ENCODE measurements at places on chromosomes 12 and 14.
A peak's percentile ranks its signal among the peaks of the same experiment; 100 is the strongest.

GRCh38 chr14:92633274-92633616 lies 115.2 kb downstream of the LGMN start:
- DNase-seq: no peak

DNA sequence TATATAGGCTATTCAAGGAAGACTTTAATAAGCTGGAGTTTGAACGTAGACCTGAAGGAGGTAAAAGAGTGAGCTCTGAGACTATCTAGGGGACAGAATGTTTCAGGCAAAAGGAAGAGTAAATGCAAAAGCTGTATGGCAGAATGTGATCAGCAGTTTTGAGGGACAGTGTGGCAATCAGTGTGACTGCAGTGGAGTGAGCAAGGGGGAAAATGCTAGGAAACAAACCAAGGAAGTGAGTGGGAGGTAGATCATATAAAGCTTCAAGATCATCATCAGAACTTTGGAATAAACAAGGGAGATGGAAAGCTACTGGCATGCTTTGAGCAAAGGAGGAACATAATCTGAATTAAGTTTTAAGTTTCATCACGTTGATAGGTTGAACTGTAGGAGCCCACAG lies 67.5 kb upstream of the BTG1 start:
- DNase-seq: no peak

- no peak for DNase-seq
Observed at GRCh38 chr12:89225401-89225800, 126.9 kb downstream of the DUSP6 start.

- DNase-seq: no peak
Observed at GRCh38 chr14:97331526-97331925, 534.3 kb downstream of the VRK1 start.

- DNase-seq: no peak
Observed at GRCh38 chr12:120733574-120733973, 7.9 kb downstream of the ACADS start.

- DNase-seq: no peak
Observed at GRCh38 chr14:100618763-100619320, 31.6 kb upstream of the BEGAIN start.

DNA sequence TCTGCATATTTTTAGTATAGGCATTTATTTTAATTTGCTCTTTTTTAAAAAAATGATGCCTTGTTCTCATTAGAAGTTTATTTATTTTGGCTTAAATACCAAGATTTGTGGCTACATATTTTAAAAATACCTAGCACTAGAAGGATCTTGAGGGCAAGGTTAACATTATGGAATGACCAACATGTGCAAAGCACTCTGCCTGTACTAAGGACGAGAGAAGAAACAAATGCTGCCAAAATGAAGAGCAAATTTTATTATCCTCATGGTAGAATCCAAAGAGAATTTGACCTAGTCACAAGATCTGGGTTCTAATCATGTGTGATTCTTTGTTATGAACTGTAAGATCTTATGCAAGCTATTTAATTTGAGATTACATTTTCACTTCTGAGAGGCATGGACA lies 2.8 kb downstream of the CAND1 start:
- no peak for DNase-seq

- DNase-seq: peak; percentile 62
Observed at GRCh38 chr14:106831322-106831720, 1304.9 kb downstream of the TMEM121 start.

DNA sequence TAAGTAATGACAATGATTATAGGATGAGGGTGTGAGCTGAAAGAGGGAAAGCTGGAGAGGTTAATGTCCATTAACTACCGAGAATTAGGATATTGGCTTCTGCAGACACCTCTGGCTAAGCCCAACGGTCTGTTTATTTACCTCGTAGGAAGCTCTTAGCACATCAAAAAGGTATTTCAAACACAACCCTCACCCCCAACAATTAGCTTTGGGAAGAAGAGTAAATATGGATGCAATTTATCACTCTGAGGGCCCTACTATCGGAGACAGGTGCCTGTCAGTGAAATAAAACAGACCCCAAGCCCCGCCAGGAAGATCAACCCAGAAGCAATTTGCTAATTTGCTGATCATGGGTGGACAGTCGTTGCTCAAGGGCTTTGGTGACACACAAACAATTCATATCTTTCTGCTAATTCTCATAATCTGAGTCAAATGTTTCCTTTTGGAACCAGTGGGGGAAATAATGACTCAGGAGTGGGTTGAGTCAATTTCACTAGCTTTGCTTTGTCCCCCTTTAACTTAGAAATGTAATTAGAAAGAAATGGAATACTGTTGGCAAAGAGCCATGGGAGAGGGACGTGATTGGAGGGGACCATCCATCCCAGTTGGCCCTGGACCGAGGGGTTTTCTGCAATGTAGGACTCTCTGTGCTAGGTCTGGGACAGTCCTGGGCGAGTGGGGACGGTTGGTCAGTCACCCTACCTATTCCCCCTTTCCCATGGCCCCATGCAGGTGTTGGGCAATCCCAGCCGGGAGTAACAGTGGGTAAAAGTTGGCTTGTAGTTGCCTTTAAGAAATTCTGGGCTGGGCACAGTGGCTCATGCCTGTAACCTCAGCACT lies 99.1 kb upstream of the MED13L start:
- DNase-seq: no peak

- no peak for DNase-seq
Observed at GRCh38 chr12:112350593-112351592, 31.3 kb downstream of the HECTD4 start.

- no peak for DNase-seq
Observed at GRCh38 chr12:104534162-104534856, 77.6 kb downstream of the CHST11 start.
